ENCODE measurements at places on chromosomes 5 and 9. TPM values are rescaled to one million over a fixed set of nuclear protein-coding genes. Genes with fewer than 3 reads are reported as not detected.

GRCh38 chr9:75418518-75418917 lies 330.2 kb downstream of the OSTF1 start:
- no peak for DNase-seq

GRCh38 chr9:135707252-135708138 lies 5.5 kb downstream of the KCNT1 start:
- DNase-seq, result no peak

DNA sequence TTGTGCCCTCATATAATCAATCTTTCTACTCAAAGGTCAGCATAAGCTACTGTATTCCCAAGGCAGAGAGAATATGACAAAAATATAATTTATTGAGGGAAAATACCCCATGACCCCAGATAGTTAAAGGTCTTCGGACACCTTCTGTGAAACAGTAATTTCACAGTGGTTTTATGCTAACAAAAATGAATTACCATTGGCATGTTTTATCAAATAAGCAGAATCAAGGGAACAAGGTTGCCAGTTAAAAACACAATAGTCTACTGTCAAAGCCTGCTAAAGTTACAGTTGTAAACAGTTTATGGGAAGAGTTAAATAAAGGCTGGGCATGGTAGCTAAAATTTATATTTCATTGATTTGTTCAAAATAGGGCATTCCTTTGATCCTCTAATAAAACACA lies 154.3 kb downstream of the GIN1 start:
- DNase-seq, result no peak

DNA sequence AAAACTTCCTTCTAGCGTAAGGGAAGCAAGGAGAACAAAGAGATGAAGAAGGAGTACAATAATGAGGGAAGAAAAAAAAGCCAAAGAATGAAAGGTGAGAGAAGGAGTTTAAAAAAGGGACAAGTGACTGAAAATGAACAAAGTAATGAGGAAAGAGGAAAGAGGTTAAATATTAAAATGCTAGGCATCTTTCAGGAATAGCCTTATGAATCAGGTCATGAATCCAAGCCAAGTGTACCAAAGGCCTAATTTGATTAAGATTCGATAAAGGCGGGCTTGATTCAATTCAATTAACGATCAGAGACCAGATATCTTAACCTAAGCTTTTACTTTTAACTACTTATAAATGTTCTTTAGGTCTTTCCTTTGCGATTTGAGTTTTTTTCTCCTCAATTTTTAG lies 141.8 kb upstream of the GNA14 start:
- no peak for DNase-seq

- no peak for DNase-seq
Observed at GRCh38 chr5:172114875-172115422, 73.1 kb downstream of the STK10 start.

DNA sequence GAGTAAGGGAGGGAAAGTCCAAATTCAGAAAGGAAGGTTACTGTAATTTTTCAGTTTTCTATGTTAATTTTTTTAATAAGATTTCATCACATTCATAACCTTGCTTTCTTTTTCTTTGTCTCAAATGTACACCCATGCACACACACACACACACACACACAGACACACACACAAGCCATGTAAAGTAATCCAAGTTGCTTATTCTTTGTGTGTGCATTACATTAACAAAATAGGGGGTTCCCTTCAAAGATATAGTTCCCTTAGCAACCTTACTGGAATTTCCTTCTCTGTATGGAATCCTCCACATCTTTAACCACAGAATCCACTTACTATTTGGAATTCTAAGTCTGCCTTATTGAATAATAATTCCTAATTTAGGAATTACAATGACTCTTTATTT lies 32.7 kb downstream of the ZNF366 start:
- DNase-seq, result no peak

Gene ZFYVE16
- 14.9 TPM for total RNA-seq

DNA sequence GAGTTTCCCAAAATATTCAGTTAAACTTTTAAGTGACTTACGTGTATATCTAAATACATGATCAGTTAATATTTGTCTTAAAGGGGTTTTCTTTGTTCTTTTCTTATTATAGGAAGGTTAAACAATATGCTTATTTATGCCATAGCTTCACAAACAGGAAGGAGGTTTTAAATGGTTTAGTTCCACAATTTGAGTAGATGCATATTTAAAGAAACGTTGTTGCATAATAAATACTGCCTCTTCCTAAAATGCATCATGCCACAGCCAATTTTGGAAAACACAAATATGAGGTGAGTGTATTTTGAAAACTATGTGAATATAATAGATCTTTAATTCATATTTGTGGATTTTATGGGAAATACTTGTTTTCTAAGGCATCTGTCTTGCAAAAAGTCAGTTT lies 2.5 kb upstream of the ADRB2 start:
- no peak for DNase-seq

Gene FAT2
- 0.06 TPM for total RNA-seq

DNA sequence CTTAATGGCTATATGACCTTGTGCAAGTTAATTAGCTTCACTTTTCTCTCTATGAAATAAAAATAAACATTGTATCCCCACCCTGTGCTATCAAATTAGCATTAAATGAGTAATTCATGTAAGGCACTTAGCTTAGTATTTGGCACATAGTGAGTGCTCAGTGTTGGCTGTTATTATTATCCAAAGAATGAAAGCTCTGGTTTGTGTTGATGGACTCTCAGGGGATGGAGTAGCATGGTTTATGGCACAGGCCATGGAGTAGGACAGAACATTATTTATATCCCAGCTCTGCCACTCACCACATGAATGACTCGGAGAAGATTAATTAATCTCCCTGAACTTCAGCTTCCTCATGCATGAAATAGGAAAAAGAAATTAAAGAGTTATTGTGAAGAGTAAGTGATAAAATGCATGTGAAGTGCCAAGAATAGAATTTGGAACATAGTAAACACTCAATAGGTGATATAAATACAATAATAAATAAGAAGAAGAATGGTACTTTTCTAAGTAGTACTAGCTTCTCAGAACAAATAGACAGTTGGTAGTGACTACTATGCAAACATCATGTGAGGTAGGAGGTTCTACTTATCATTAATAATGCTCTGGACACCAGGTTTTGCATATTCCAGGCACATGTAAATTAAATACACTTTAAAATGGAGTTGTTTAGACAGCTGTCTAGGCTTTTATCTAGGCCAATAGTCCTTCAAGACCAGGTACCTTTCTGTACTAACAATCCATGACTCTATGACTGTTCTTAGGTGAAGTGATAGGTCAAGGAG lies 146.4 kb downstream of the GRIA1 start:
- DNase-seq, result no peak

DNA sequence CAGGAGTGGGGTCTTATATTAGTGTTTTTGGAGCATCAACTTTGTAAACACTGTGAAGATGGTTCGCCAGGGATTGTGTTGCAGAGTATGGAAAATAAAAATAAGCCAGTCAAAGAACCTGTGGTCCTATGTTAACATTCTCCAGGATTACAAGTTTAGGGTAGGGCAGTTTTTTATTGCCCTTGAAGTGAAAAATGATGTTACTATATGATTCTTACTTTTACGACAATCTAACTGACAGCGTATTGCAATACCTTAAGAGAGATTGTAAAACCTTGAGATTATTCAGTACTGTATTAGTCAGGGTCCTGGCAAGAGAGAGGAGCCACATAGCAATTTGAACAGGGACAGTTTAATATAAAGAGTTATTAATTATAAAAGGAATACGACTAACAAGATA lies 144.7 kb upstream of the ZNF608 start:
- DNase-seq, result no peak

DNA sequence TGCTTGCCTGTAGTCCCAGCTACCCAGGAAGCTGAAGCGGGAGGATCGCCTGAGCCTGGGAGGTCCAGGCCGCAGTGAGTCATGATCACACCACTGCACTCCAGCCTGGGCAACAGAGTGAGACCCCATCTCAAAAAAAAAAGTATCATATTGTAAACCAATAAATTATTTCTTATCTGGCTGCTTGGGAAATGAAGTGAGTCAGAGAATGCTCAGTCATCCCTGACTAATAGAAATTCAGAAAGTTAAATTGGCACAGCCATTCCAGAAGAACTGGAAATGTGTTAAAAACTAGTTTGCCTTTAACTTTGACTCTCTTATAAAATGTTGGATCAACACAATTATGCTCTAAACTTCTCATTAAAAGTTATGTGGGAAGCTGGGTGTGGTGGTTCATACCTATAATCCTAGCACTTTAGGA lies 9.8 kb upstream of the GNE start:
- DNase-seq, result no peak

GRCh38 chr5:79820648-79821047 lies 131.0 kb downstream of the CMYA5 start:
- no peak for DNase-seq

GRCh38 chr9:33329117-33329563 lies 38.8 kb downstream of the NFX1 start:
- DNase-seq, result no peak

DNA sequence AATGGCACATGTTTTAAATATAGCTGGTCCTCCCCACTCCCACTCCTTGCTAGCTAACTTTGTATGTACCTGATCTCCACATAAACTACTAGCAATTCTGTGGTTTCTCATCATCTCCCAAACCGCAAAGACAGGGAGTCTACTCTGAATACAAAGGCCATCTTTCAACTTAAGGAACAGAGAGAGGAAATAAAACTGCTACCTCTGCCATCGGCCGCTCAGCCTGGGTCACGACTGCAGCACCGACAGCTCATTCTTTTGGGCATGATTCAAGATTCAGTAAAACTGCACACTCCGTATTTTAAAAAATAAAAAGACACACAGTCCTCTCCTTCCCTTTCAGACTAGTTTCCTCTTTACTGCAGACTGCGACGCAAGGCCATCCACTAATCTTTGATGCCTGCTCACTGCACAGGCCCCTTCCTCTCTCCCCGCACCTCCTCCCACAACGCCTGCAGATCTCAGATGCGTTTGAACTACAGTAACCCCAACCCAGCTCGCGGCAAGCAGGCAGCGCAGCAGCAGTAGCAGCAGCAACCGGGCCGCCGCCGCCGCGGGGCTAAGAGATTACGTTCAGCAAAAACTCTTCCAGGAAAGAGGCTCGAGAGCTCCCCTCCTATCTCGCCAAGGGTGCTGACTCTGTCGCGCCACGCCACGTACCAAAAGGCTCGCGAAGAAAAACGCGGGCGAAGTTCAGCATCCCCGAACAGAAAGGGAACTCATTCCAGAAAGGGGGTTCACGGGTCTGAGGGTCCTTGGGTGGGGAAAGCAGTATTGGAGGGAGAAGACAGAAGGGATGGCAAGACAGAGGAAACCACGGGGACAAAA lies 1.5 kb downstream of the RNF145 start:
- DNase-seq, result peak; percentile 85

DNA sequence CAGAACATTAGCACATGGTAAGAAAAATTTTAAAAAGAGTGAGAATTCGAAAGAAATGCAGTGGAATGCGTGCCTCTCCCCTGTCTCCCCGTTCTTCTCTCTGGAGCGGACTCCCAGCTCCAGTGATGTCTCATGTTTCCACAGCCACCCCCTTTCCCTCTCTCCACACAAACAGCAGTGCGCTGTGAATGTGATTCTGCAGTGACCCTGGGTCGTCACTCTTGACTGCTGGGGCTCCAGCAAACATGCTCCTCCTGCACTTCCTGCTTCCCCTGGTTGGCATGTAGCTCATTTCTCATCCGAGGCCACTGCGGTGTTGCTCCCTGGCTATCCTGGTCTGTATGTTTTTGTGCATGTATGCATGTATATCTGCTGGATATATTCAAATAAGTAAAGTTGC lies 13.3 kb downstream of the PHF2 start:
- no peak for DNase-seq

Measured in pancreas (tissue), 10 donors.